Fibroblast of skin of left biceps (primary cell): ENCODE measurements at places on chromosomes 3 and 15.

GRCh38 chr15:60397772-60398445, at the start of gene ANXA2:
TSS of gene ANXA2 (minus strand) at chr15:60397986. CDS start at chr15:60386075, 11,911 bp downstream.
- peak; percentile 88 for DNase-seq

DNA sequence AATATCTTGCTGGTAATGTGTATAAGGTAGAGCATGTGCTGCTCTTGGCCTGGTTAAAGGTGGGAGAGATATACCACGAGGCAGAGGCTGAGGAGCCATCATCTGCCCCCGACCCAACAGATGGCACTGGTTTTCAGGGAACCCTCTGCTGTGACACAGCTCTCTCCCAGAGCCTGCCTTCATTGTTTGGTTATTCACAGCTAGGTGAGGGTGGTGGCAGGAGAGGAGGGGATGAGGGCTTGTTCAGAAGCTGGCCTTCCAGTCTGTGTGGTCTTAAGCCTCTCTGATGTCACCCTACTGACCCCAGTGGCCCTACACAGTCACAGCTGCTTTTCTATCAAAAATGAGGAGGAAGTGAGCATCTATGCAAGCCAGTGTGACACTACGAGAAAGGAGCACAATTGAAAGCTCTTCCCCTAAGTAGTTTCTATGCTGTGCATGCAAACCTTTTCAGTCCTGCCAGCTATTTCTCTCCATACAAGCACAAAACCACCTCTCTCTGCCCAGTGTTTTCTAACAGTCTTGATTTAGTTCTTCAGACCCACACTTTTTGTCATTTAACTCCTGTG, 258.4 kb upstream of the AGTR1 start:
- no peak for DNase-seq

GRCh38 chr3:168823466-168823865, 727.7 kb upstream of the GOLIM4 start:
- DNase-seq = no peak

DNA sequence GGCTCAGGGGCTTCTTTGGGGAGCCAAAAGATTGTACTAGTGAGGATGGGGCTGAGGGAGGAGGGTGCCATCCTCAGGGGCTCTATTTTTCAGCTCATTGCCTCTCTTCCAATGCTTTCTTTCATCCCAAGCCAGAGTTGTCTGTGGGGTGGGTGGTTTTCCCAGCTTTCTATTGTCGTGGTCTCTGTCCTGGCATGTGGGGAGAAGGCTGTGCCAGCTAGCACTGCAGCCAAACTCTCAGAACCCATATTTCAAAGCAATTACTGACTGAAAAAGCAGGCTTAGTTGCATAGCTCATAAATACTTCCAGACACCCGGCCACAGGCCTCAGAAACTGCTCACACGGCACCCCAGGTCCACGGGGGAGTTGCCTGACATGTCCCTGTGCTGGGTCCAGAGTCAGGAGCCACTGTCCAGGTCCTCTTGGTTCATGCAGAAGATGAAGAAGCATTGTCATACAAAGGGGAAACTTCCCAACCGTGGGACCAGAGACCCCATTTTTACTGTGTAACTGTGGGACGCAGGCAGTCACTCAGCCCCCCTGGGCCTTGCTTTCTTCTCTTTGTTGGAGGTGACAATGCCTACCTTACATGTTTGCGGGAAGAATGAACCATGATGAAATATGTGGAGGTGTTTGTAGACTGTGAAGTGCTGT, 27.6 kb downstream of the FGD5 start:
- DNase-seq = no peak

- no peak for DNase-seq
Measured at GRCh38 chr3:42184651-42185443, 81.1 kb downstream of the CCK start.

DNA sequence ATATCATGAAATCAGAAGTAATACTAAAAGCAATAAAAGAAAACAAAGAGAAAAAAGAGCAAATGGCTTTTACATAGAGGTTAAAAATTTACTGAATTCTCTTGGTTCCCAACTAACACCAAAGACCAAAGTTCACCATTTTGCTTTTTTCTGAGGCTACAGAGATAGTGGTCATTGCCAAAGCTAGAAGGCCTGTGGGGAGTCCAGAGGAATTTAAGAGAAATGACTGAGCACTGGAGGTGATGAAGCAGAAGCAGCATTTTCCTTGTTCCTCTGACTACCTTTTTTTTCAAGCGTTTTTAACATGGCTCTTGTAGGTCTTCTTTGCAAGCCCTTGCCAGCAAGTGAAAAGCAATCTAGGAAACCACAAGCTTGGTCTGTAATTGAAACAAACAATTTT, 58.2 kb downstream of the THBS1 start:
- DNase-seq = no peak
